ENCODE measurements at places on chromosomes 2 and 18.

DNA sequence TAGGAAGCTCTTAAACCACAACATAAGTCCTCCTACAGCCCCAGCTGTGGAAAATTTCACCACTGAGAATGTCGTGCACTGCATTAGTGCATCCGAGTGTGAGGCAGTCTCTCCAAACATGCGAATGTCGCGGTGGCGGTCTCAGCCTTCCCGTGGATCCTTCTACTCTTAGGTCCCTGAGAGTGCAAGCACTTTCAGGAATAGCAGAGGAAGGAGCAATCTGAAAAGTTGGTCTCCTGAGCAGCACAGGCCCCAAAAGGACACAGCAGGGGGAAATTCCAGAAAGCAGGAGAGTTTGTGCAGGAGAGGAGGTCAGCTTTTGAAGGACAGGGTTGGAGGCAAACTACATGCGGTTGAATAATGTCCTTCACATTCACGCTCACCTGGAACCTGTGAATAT lies 440.5 kb upstream of the SMIM21 start:
- no peaks in the 10 kb centered on the region for H3K27me3 ChIP-seq
- no peak overlapping the region for H3K4me3 ChIP-seq
- no peak overlapping the region for H3K27ac ChIP-seq
- H3K4me1 ChIP-seq, result no peaks in the 10 kb centered on the region
- no peak for DNase-seq
- H3K36me3 ChIP-seq, result no peaks in the 10 kb centered on the region

DNA sequence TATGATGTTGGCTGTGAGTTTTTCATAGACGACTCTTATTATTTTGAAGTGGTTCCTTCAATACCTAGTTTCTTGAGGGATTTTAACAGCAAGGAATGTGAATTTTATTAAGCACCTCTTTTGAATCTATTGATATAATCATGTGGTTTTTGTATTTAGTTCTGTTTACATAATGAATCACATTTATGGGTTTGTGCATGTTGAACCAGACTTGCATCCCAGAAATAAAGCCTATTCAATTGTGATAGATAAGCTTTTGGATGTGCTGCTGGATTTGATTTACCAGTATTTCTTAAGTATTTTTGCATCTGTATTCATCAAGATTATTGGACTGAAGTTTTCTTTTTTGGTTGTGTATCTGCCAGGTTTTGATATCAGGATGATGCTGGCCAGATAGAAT lies 131.6 kb upstream of the SCN7A start:
- H3K27me3 ChIP-seq, result no peaks in the 10 kb centered on the region
- H3K27ac ChIP-seq, result no peak overlapping the region
- no peaks in the 10 kb centered on the region for H3K4me1 ChIP-seq
- no peaks in the 10 kb centered on the region for H3K36me3 ChIP-seq
- no peak overlapping the region for H3K4me3 ChIP-seq

DNA sequence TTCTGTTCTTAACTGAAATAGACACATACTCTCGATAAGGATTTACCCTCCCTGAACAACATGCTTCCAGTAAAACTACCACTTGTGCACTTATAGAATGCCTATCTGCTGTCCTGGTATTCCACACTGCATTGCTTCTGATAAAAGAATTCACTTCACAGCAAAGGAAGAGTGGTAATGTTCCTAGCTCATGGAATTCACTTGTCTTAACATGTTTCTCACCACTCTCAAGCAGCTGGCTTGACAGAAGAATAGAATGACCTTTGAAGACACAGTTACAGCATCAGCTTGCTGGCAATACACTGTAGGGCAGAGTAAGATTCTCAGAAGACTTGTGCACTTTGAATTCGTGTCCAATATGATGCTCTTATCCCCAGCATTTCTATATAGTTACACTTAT lies 524.1 kb upstream of the CNTNAP5 start:
- no peak for DNase-seq
- H3K4me3 ChIP-seq, result no peak overlapping the region
- no peaks in the 10 kb centered on the region for H3K27me3 ChIP-seq
- H3K4me1 ChIP-seq, result no peaks in the 10 kb centered on the region
- no peak overlapping the region for H3K27ac ChIP-seq
- H3K36me3 ChIP-seq, result no peaks in the 10 kb centered on the region

DNA sequence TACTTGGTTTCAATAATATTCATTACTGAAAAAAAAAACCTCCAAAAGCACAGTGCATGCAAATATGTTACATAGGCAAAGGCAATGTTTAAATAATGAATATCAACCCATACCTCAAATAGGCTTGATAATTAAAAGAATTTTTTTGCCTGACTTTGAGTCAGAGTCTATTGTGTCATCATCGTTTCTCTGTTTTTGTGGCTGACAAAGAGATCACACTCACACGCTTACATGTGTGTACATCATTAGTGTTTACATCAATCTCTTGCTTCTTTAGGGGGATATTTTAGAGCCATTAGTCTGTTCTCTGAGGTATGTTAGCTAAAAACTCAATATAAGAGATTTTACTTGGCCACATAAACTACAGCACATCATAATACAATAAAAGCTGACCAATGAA lies 150.3 kb upstream of the MMADHC start:
- H3K36me3 ChIP-seq, result no peaks in the 10 kb centered on the region
- H3K27ac ChIP-seq, result no peak overlapping the region
- no peaks in the 10 kb centered on the region for H3K27me3 ChIP-seq
- DNase-seq, result no peak

GRCh38 chr2:102366406-102367112 lies 11.0 kb downstream of the IL18R1 start:
- H3K4me1 ChIP-seq, result peaks cover 15% of the 10 kb centered on the region
- H3K27ac ChIP-seq, result peak overlapping the region; percentile 44
- DNase-seq, result no peak
- H3K4me3 ChIP-seq, result no peak overlapping the region

DNA sequence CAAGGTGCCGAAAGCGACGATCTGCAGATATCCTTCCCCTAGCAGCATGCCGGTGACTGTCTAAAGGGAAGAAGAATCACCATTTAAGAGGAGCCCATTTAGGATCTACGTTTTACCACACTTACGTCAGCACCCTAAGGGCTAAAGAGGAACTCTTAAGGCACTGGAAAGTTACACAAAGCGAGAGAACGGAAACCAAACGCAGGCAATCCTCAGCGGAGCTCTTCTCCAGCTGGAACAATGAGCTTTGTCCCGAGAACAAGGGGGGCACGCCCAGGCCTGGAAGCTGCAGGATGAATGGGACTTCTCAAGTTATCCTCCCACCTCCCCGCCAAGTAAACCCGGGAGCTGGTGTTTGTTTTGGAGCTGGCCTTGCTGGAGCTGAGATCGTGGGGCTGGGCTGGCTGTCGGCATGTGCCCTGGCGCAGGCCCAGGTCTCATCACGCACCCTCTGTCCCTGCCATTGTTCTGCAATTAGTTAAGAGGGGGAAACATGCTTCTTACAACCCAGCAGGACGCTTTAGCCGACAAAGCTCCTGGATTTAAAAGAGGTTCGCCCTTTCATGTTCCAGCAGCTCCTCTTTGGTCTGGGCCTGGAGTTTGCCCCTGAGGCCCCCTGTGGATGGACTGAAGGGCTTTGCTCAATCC lies 36.4 kb downstream of the PXDN start:
- H3K4me1 ChIP-seq, result no peaks in the 10 kb centered on the region
- H3K27me3 ChIP-seq, result no peaks in the 10 kb centered on the region
- H3K36me3 ChIP-seq, result no peaks in the 10 kb centered on the region
- H3K27ac ChIP-seq, result no peak overlapping the region
- no peak for DNase-seq

- no peak overlapping the region for H3K4me3 ChIP-seq
- DNase-seq, result no peak
- peaks cover 32% of the 10 kb centered on the region for H3K4me1 ChIP-seq
- H3K27ac ChIP-seq, result no peak overlapping the region
These were observed 2.9 kb upstream of the LPIN2 start for GRCh38 chr18:3015851-3016250.

DNA sequence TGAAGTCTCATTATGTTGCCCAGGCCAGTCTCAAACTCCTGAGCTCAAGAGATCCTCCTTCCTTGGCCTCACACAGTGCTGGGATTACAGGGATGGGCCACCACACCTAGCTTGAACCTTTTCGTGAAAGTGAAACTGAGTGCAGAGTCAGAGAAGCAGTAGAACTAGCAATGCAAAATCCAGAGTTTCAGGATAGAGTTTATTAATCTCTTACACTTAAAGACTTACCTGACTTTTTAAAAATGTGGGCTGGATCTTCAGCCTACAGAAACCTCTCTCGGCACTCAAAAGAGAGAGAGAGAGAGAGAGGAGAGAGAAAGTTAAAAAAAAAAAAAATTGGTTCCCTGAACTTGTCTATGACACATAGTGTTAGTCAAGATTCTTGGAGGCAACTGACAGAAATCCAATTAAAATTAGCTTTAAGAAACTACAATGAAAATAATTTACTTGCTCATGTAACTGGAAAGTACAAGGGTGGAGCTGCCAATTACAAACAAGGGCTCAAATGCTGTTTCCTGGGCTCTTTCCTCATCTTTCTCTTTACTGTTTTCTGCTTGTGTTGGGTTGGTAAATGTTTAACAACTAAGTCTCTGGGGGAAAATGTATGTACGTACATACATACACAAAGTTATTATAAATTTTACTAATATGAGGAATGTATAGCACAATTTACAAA lies 98.1 kb upstream of the CERS6 start:
- H3K4me1 ChIP-seq, result no peaks in the 10 kb centered on the region
- no peaks in the 10 kb centered on the region for H3K36me3 ChIP-seq
- H3K27me3 ChIP-seq, result no peaks in the 10 kb centered on the region

DNA sequence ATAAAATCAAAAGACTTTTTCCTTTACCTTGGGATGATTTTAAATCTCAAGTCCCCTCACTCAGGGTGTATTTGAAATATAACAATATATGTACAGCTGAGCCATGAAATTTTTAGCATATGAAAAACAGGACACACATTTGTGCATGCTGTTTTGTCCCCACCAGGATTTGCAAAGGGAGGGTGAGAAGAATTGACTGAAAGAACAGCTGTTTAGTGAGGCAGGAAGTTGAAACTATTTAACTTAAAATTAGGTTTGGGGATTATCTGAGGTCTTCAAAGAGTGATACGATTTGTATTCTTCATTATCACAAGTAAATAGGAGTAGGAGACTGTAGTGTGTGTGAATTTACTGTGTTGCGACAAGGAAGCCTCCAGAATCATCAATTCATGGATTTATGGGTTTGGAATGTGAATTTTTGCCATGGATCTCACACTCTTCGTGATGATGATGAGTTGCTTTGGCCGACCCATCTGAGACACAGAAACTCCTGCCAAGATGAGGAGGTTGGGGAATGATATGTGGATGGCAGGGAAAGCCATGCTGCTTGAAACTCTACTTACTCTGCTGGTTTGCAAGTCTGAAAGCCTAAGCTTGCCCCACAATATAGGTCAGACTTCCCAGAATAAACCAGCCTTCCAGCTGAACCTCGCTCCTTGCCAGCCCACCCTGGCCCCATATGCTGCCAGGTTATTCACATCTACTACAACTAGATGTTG lies 31.0 kb upstream of the SPATS2L start:
- H3K36me3 ChIP-seq, result no peaks in the 10 kb centered on the region
- no peak for DNase-seq
- H3K27ac ChIP-seq, result no peak overlapping the region
- H3K4me3 ChIP-seq, result no peak overlapping the region
- no peaks in the 10 kb centered on the region for H3K4me1 ChIP-seq

DNA sequence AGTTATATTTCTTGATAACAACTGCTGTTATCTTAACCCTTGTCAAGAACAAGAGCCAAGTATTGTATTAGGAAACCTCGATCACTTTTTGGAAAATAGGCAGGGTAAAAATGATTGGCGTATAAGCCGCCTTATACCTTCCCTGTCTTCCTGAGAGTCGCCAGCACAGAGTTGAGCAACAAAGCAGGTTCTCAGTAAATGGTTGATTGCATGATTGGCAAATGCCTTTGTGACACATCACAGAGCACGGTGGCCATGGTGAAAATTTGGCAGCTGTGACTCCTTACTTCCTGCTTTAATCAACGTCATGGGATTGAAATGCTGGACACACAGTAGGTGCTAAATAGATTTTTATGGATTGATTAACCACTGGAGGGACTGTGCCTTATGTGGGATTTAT lies 3.9 kb upstream of the KLHL29 start:
- peaks cover 2% of the 10 kb centered on the region for H3K27me3 ChIP-seq
- no peaks in the 10 kb centered on the region for H3K4me1 ChIP-seq
- no peak overlapping the region for H3K27ac ChIP-seq
- no peaks in the 10 kb centered on the region for H3K36me3 ChIP-seq
- no peak for DNase-seq
- H3K4me3 ChIP-seq, result no peak overlapping the region

DNA sequence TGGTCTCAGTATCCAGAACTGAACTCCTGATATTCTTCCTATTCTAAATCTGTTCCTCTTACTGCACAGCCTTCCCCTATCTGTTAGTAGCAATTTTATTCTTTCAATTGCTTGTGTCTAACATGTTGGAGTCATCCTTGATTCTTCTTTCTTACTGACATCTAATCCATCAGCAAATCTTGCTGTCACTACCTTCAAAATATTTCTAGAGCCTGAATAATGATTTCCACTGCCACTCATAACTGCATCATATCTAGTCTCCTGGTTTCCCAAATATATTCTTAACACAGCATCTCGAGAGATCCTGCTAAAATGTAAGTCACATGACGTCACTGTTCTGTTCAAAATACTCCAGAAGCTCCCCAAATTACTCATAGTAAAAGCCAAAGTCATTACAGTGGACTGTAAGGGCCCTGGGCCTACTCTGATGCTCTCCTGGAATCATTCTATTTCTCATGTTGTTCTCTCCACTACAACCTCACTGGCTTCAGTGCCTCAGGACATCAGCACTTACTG lies 95.2 kb downstream of the THSD7B start:
- no peaks in the 10 kb centered on the region for H3K4me1 ChIP-seq
- H3K36me3 ChIP-seq, result no peaks in the 10 kb centered on the region
- DNase-seq, result no peak
- no peak overlapping the region for H3K27ac ChIP-seq
- H3K4me3 ChIP-seq, result no peak overlapping the region

DNA sequence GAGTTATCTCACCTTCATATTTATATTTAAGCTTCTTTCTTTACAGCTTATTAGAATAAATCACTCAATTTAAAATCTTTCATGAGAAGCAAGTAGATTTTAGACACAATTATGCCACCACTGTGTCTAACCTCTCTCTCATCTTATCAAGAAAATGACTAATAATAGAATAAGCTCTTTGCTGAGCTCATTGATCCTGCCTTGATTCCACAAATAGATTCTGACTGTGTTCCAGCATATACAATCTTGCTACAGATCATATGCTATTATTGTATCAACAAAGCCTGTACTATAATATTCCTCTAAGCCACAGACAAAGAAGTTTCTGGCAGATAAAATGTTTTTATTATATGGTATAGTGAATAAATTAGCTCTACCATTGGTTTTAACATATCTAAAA lies 168.7 kb upstream of the GULP1 start:
- no peak for DNase-seq
- no peaks in the 10 kb centered on the region for H3K36me3 ChIP-seq
- H3K27ac ChIP-seq, result no peak overlapping the region
- H3K27me3 ChIP-seq, result no peaks in the 10 kb centered on the region
- no peak overlapping the region for H3K4me3 ChIP-seq
- no peaks in the 10 kb centered on the region for H3K4me1 ChIP-seq
